ENCODE measurements at places on chromosomes 5 and 9.

DNA sequence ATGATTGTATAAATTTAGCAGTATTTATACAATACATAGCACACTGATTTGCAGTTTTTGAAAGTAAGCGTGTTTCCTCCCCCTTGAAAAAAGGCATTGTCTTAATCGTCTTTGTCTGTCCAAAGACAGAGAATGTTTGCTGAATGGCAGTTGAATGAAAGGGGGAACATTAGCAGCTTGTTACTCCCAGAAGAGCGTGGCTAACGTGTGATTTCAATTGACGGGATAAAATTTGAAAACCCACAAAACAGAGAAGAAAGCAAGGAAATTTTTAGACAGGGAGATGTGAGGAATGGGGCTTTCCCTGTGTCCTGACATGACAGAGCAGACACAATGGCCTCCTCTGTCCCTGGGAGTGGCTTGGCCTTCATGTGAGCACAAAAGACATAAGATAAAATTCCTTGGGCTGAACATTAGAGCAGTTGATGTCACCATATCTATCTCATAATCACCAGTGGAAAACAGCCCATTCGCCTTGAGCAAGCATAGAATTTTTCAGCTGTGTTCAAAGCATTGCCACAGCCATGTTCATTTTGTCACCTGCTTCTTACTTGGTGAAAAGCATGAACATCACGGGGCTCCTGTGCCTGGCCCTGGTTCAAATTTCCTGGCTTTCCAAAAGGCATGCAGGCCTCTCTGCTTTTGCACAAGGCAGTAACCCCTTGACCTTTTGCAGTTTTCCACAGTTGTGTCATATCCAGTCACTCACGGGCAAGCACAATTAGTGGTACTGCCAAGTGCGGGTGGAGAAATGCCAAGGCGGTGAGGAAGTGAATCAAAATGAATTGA is 126.9 kb downstream of the TLE1 start:
- DNase-seq, result no peak

- no peak for DNase-seq
Observed at GRCh38 chr9:92665836-92666235, 4.1 kb downstream of the IPPK start.

- no peak for DNase-seq
Observed at GRCh38 chr9:114164191-114164794, 9.0 kb downstream of the COL27A1 start.

GRCh38 chr9:90801973-90802322 is 329 bp downstream of the SYK start:
- DNase-seq, result no peak

GRCh38 chr9:124820698-124821623 is 32.3 kb upstream of the WDR38 start:
- DNase-seq, result no peak

GRCh38 chr9:99803694-99804093 is 18.0 kb upstream of the NR4A3 start:
- DNase-seq, result no peak

GRCh38 chr5:156694598-156694997 is 155.5 kb upstream of the PPP1R2B start:
- DNase-seq, result no peak

- DNase-seq, result peak; percentile 77
Observed at GRCh38 chr9:131393622-131394463, at the start of gene PRRC2B. TSS of gene PRRC2B (plus strand) at chr9:131394086. CDS start at chr9:131430145, 36,059 bp downstream.

DNA sequence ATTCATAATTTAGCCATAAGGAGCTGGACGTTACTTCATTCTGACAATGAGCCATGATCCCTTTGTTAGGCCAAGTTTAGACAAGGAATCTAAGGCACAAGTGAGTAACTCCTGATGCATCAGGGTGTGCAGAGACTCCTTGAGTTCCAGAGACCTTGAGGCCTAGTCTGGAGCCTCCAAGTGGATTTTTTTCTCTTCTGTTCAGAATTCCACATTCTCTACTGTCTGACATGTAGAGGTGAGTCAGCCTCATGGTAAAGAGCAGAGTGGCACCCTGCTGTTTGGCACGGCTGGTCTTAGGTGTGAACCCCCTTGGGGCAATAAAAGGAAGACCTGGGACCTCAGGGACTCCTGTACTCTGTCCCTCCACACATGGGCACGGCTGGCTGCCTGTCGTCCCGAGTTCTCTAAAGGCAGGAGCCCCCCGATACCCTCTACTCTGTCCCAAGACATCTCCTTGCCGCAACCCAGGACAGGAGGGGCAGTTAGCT is 22.0 kb upstream of the TGFBI start:
- no peak for DNase-seq

- peak; percentile 26 for DNase-seq
Observed at GRCh38 chr9:135504262-135505243, 4.1 kb downstream of the MRPS2 start.

DNA sequence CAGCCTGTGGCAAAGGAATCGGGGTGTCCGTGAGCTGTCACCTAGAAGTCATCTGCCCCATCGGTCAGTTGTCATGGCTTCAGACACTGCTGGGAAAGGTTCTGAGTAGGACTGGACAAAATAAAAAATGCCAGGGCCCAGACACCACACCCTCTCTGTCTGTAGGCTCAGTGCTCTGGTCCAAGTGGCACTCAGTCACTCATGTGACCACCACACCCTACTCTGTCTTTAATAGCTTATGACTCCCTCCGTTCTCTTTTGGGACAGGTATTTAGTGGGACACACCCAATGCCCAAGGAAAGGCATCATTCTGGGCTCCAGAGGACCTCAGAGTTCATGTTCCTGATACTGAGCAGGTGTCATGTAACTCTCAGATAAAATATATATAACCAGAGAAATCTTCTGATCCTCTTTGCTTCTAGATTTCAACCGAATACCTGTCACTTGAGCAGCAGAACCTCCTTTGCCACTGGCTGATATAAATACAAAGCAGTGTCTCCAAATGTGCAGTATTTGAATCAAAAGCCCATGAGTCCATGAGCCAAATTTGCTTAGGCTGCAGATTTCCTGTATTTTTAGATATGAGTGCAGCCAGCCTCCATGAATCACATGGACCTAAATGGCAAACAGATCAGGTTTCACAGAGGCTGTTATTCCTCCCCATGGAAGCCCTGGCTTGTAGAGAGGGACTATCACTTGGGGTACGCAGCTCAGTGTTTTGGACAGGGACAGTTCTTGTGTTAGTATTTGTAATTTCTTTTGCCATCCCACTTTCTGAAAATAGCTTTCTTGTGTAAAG is 272.0 kb downstream of the ARHGAP26 start:
- DNase-seq, result no peak

DNA sequence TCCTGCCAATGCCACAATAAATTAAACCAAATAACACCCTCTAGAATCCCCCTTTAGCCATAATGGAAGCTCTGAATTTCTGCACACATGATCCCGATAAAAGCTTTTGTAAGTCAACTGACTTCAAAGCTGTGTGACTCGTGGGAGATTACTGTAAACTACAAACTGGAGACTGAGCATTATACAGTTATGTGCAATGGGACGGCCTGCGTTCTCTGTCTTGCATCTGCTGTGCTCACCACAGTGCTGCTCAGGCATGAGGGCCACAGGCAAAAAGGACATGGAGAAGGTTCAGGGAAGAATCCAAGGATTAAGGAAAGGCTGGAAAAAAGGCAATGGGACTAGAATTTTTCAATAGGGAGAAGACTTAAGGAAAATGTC is 184.2 kb downstream of the FANCC start:
- no peak for DNase-seq

GRCh38 chr5:41754857-41755256 is 115.4 kb downstream of the OXCT1 start:
- DNase-seq, result no peak

- DNase-seq, result peak; percentile 9
Observed at GRCh38 chr5:160507221-160507721, 85.6 kb downstream of the PTTG1 start.

DNA sequence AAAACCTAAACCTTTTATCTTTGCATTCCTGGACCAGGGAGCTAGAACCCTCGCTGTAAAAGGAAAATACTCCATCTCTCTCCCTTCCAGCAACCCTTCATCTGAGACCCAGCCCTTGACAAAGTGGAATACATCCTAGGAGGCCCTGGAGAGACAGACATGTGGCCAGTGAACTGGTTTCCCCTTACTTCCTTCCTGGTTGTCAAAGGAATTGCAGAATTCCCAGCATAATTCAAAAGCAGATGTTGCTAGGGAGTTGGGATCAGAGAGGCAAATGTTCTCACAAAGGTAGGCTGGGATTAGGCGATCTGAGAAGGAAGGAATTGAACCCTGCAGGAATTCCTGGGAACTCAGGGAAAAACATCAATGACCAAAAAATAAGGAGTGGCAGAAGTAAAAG is 80.9 kb downstream of the MARCHF3 start:
- DNase-seq, result no peak

- no peak for DNase-seq
Observed at GRCh38 chr5:95759005-95759404, 27.9 kb downstream of the RHOBTB3 start.

- no peak for DNase-seq
Observed at GRCh38 chr9:70567511-70567910, 153.1 kb upstream of the KLF9 start.

GRCh38 chr9:82424599-82425120 is 436.1 kb downstream of the SPATA31D1 start:
- DNase-seq, result no peak

- DNase-seq, result no peak
Observed at GRCh38 chr9:134748591-134748990, 107.0 kb downstream of the COL5A1 start.

DNA sequence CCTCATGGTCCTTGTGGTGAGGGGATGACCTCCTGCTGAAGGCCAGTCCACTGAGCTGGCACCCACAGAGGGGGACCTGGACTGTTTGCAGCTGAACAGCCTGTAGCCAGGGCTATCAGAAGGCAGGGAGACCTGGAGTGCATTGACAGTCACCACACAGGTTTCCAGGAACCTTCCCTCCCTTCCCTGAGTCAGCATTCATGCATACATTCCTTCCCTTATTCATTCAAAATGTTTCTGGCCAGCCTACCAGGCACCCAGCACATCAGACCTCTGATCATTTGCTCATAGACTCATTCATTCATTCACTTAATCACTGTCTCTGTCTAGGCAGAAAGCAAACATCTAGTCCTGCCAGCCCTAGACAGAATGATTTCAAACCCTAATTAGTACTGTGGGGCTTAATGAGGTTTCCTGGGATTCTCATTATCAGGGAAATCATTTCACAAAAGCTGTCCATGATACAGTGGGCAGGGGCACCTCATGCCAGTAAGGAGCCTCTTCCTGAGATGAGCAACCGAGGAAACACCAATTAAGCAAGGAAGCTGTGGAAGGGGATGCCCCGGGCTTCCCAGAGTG is 110.1 kb upstream of the PPP1R26 start:
- no peak for DNase-seq

DNA sequence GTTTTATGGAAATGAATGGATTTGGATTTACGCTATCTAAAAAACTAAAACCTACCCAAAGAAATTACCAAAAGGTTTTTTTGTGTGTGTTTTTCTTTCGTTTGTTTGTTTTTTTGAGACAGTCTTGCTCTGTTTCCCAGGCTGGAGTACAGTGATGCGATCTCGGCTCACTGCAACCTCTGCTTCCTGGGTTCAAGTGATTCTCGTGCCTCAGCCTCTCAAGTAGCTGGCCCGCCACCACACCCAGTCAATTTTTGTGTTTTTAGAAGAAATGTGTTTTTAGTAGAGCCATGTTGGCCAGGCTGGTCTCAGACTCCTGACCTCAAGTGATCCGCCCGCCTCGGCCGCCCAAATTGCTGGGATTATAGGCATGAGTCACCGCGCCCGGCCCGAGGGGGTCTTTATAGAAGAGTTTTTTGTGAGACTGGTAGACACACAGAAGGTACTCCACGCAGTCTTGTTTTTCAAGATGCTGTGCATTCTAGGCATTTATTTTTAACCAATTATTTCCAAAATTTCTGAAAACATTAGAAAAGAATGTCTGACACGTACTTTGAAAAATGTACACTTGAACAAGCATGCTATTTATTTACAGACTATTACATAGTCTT is 75.7 kb downstream of the NR6A1 start:
- no peak for DNase-seq

GRCh38 chr9:124389146-124389939 is 25.9 kb downstream of the PSMB7 start:
- no peak for DNase-seq

DNA sequence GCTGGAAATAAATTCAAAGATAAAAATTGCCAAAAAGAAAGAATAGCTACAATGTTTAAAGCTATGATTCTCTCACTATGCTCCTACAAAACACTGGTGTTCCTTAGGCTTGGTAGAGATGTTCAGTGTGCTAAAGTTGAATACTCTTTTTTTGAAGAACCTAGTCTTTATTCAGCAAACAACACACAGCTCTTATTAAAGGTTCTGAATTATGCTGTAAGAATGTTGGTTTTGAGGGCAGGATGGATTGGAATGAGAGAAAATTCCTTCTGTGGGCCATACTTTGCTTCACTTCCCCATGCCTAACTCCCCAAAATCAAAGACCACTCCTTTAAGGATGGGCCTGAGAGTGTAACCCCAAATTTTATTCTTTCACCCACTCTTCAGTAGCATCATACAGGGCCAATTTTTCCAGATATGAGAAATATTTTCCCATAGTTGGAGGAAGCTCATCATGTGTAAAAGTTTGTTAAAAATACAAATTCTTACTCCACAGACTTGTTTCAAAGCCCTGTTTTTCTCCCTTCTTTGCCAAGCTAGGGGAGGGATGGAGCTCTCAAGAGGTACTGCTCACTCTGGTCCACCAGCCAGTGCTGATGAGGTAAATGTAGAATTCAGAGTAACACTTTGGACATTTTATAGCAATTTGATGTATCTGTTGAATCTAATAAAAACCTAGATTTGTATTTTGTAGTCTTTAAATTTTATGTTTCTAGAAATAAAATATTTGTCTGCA is 99.3 kb downstream of the GDNF start:
- no peak for DNase-seq

GRCh38 chr9:129655154-129655553 is 10.3 kb upstream of the PRRX2 start:
- no peak for DNase-seq

DNA sequence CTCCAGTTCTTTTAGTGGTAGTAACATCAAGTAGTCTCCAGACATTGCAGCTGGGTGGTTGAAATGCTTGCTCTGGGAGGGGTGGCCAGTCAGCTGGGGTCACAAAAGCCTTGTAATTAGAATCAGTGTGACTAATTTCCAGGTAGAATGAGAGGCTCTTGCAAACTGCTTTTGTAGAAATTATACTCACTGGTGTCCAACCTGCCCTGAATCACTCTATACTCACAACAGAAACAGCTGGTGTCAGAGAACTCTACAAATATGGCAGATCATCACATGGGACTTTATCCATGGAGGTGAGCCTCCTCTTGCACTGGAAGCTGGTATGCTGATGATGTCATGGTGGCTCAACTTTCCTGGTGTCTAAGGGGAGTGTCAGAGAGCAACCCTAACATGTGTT is 71.3 kb downstream of the SH3TC2 start:
- no peak for DNase-seq

DNA sequence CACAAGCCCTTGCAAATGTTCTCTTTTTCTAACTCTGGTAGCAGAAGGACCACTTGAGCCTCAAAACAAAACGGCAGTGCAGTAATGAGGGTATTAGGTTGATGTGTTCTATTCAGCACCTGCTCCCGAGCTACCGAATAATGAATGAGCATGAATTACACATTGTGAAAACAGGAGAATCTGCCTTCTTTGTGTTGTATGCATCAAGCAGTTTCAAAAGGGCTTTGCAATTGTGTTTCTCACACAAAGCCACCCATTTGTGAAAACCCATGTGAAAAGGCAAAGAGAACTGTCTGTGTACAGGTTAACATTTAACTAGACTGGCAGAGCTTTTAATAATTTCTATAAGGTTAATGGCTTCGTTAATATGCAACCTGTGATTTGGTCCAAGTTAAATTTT is 97.8 kb downstream of the STK32A start:
- DNase-seq, result no peak
